ENCODE measurements at places on chromosomes 2 and 18. TPM values are rescaled to one million over a fixed set of nuclear protein-coding genes. Genes with fewer than 3 reads are reported as not detected.

SERPINB12 gene
- polyA plus RNA-seq, result 0.34 TPM

C1GALT1C1L gene
- 1.7 TPM for polyA plus RNA-seq

DTNA gene
- 58.1 TPM for polyA plus RNA-seq

CHRND gene
- 137 TPM for polyA plus RNA-seq

EMX1 gene
- not detected for polyA plus RNA-seq

ALPG gene
- polyA plus RNA-seq, result not detected

G6PC2 gene
- not detected for polyA plus RNA-seq

AQP12A gene
- 0.40 TPM for polyA plus RNA-seq

FBXO36 gene
- 2.8 TPM for polyA plus RNA-seq

PCARE gene
- 0.23 TPM for polyA plus RNA-seq

DAW1 gene
- polyA plus RNA-seq, result not detected

VSNL1 gene
- polyA plus RNA-seq, result 2.6 TPM

COL3A1 gene
- polyA plus RNA-seq, result 5,554 TPM

RAX gene
- polyA plus RNA-seq, result not detected

AGXT gene
- polyA plus RNA-seq, result not detected

PLEK gene
- 7.6 TPM for polyA plus RNA-seq

ICOS gene
- polyA plus RNA-seq, result not detected

HOXD11 gene
- polyA plus RNA-seq, result 2.1 TPM

LONRF2 gene
- 0.51 TPM for polyA plus RNA-seq

L3MBTL4 gene
- polyA plus RNA-seq, result 1.9 TPM

MYOM1 gene
- 419 TPM for polyA plus RNA-seq

CENPA gene
- polyA plus RNA-seq, result 7.0 TPM

POTEI gene
- polyA plus RNA-seq, result 0.08 TPM

Measured in muscle of leg (tissue), 16 donors.